ENCODE measurements at places on chromosomes 5 and 9. TPM values are rescaled to one million over a fixed set of nuclear protein-coding genes. Genes with fewer than 3 reads are reported as not detected.

DNA sequence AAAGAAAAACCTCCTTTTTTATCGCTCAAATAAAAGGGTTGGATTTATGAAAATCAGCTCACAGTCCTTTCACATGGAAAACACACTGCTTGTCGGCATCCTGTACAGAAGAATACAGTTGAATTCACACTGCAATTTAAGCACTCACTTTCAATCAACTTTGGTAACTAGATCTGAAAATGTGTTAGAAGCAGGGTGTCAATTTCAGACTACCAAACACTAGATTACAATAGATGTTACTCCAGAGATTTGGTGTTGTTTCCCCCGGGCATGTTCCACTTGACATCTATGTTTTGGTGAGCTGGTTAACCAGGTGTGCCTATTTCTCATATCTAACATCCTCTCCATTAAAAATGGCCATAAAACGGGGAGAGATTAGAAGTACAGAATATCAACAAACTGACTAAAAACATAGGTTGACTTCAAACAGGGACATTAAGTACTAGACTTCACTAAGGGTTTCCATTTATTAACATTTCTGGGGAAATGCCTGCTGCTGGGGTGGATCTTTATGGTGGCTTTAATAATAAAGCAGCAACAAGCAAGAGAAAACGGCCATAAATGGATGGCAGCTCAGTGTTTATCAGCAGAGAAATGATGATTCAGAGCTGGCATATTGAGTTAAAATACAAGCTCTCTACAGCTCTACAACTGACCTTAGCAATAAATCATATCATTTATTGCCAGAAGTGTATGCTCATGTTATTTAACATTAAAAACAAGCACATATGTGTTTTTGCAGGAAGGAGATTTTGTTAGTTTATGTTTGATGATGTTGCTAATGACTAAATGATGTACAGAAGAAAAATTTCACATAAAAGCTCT is 158.8 kb downstream of the SLF1 start:
- DNase-seq = no peak
- no peak overlapping the region for H3K27ac ChIP-seq
- no peak overlapping the region for H3K4me3 ChIP-seq

DNA sequence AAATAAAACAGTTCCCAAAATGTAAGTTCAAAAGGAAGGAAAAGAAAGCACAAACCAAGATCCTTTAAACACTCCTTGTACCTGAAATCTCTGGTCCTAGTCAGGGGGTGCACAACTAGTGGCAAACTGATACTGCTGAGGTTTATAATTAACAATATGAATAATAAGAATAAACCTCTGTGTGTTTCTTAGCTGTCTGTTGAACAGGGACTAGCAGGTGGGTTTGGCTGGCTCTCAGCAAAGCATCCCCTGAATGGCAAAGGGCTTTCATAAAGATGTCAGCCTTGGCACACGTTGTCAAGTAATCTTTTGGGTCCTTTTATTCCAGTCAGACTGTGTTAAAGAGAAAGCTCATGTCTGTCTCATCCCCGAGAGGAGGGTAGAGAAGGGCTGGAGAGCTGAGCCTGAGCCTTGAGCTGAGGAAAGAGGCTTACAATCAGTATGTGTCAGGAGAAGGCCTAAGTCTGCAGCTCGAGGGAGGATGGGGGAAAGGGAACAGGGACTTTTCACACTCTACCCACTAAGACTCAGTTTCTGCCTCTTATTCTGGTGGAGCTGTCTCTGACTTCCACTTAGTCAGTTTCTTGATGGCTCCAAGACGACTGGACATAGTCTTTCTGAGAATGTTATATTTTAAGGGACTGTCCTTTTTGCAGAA is 123.0 kb downstream of the GALNT10 start:
- no peak overlapping the region for H3K4me3 ChIP-seq
- peaks cover 4% of the 10 kb centered on the region for H3K36me3 ChIP-seq
- no peaks in the 10 kb centered on the region for H3K27me3 ChIP-seq

DNA sequence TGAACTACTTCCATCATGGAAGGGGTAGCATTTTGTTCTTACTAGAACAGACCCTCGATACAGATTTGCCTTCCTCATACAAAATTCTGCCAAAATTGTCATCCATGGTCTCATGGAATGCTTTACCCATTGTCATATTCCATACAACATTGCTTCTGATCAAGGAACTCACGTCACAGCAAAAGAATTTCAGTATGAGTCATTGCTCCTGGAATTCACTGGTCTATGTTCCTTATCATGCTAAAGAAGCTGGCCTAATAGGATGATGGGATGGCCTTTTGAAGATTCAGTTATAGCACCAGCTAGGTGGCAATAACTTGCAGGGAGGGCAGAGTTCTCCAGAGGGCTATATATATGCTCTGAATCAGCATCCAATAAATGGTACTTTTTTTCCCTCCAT is 18.2 kb upstream of the FNIP1 start:
- no peak overlapping the region for H3K4me3 ChIP-seq
- no peak for DNase-seq
- no peaks in the 10 kb centered on the region for H3K36me3 ChIP-seq

Gene GFI1B
- total RNA-seq = not detected

Gene CSNK1G3
- total RNA-seq = 33.9 TPM

Data from activated CD4-positive, alpha-beta T cell treated with anti-CD3 and anti-CD28 coated beads, Interleukin-2, amount 10 ng/mL, durations not matched to agents 7 days and 5 days (primary cell).